ENCODE measurements at places on chromosomes 5 and 9. TPM values are rescaled to one million over a fixed set of nuclear protein-coding genes. Genes with fewer than 3 reads are reported as not detected.

The FREM1 gene
- total RNA-seq: 0.49 TPM

The MELK gene
- 2.9 TPM for total RNA-seq

The RETREG1 gene
- 0.99 TPM for total RNA-seq

The HSPB3 gene
- not detected for total RNA-seq

The ANKRD31 gene
- total RNA-seq: 0.16 TPM

The CREB3 gene
- total RNA-seq: 56.1 TPM
